ENCODE measurements at places on chromosomes 5 and 9. TPM values are rescaled to one million over a fixed set of nuclear protein-coding genes. Genes with fewer than 3 reads are reported as not detected.

GRCh38 chr9:98087420-98088354 lies 31.2 kb downstream of the NANS start:
- H3K4me3 ChIP-seq, result peak overlapping the region; percentile 46
- H3K27ac ChIP-seq, result no peak overlapping the region
- H3K4me1 ChIP-seq, result peaks cover 5% of the 10 kb centered on the region
- H3K36me3 ChIP-seq, result peaks cover 5% of the 10 kb centered on the region
- no peaks in the 10 kb centered on the region for H3K27me3 ChIP-seq
- DNase-seq, result no peak

DNA sequence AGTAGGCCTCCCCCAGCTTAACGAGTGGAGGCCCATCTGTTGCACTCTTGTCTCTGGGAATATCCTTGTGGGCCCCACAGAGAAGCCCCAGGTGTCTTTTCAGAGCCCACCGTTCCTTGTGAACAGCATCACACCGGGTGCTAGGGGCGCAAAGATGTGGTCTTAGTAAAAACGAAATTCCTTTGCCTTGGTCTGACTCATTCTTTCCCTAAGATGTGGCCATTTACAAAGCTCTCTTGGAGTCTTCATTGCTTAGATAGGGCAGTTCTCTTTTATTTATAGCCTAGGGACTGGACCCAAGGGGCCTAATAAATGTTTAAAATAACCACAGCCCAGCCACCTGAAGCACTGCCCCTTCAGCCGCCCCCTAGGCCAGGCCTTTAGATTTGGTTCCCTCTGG lies 52.8 kb upstream of the RPL26L1 start:
- peak overlapping the region; percentile 93 for H3K27ac ChIP-seq
- no peak overlapping the region for H3K4me3 ChIP-seq
- H3K27me3 ChIP-seq, result no peaks in the 10 kb centered on the region
- H3K4me1 ChIP-seq, result peaks cover 81% of the 10 kb centered on the region

Gene HRH2
- total RNA-seq, result 0.38 TPM

DNA sequence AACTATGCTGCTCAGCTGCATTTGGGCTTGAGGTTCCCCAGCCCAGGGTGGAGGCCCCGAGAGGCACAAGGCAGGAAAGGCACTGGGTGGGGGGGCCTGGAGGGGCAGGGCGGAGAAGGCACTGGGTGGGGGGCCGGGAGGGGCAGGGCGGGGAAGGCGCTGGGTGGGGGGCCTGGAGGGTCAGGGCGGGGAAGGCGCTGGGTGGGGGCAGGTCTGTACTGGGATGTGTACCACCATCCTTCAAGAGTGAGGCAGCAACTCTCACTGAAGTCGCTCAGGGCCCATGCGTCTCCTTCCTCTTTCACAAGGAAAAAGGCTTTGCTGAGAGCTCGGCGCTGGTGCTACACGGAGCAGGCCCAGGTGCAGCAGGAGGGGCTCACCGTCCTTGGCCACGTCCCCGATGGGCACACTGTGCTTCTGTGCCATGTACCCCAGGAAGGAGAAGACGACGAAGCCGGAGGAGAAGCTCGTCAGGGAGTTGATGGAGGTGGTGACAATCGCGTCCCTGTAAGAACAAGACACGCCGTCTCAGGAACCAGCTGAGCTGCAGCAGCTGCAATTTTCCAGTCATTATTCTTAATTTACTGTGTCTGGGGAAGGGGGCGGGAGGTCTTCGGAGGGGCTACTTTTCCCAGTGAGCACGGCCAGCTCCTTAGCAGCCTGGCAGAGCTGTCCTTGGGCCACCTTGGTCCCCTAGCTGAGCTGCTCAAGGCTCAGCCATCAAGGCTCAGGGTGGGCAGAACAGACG lies 30.8 kb downstream of the SLC6A3 start:
- H3K36me3 ChIP-seq, result no peaks in the 10 kb centered on the region
- H3K27ac ChIP-seq, result no peak overlapping the region
- peaks cover 15% of the 10 kb centered on the region for H3K27me3 ChIP-seq
- H3K4me3 ChIP-seq, result no peak overlapping the region
- DNase-seq, result peak; percentile 82
- no peaks in the 10 kb centered on the region for H3K4me1 ChIP-seq

Gene SLC34A3
- total RNA-seq, result not detected

GRCh38 chr5:121969660-121970295 lies 8.0 kb downstream of the SRFBP1 start:
- peak overlapping the region; percentile 27 for H3K4me3 ChIP-seq
- H3K4me1 ChIP-seq, result peaks cover 21% of the 10 kb centered on the region
- H3K36me3 ChIP-seq, result peaks cover 3% of the 10 kb centered on the region
- DNase-seq, result no peak

- H3K36me3 ChIP-seq, result peaks cover 10% of the 10 kb centered on the region
- peak overlapping the region; percentile 92 for H3K27ac ChIP-seq
- peaks cover 56% of the 10 kb centered on the region for H3K4me1 ChIP-seq
- H3K27me3 ChIP-seq, result no peaks in the 10 kb centered on the region
- no peak overlapping the region for H3K4me3 ChIP-seq
- no peak for DNase-seq
These were observed 6.1 kb downstream of the DNAJB5 start for GRCh38 chr9:34995670-34996060.

DNA sequence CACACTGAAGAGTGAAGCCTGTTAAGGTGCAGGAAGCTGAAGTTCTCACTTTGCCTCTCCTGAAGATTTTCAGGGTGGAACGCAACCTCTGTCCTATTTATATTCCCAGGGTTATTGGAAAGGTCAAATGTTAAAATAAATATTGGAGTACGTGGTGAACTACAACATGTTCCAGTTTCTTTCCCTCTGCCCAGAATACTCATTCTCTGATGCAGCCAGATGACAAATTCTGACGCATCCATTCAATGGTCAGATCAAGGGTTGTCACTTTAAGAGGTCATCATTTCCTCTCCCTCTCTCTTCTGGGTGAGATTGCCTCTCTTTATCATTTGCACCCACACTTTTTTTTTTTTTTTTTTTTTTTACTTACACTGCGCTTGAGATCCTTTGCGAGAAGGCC lies 277.1 kb downstream of the BRINP1 start:
- no peak for DNase-seq
- H3K27me3 ChIP-seq, result peaks cover 8% of the 10 kb centered on the region
- H3K27ac ChIP-seq, result no peak overlapping the region
- H3K4me3 ChIP-seq, result no peak overlapping the region

DNA sequence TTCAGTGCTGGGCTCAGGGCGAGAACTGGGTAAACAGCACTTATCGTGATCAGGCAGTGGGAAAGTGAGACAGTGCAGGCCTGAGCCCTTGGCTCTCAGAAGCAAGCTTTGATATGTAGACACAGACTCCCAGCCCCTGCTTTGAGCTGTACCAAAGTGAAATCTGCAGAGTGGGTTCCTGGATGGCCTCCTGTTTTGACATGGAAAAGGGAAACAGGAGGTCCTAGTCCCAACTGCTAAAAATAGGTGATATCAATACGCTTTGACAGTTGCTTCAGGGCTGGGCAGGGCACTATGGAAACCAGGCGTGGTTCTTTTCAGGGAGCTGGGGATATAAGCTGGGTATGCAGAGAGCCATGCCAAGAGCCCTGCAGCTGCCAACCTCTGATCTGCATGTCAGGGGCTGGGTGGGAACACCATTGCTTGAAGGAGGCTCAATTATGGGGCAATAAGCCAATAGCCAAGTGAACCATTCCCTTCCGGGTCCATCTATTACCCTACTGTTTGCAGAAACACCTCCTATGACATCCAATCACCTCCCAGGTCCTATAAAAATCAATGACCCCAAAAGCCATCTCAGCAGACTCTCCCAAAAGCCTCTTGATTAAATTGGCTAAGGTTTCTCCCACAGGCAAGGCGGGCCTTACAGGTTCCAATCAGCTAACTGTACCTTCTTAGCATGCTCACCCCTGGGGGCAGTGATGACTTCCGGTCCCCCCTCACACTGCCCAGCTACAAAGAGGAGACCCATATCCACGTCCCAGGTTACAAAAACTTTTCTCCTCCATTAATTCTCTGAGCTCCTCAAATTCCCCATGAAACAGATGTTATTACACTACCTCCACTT lies 45.8 kb downstream of the EPB41L4B start:
- no peak overlapping the region for H3K4me3 ChIP-seq
- no peaks in the 10 kb centered on the region for H3K36me3 ChIP-seq
- no peak for DNase-seq
- H3K27ac ChIP-seq, result no peak overlapping the region
- no peaks in the 10 kb centered on the region for H3K27me3 ChIP-seq
- peaks cover 3% of the 10 kb centered on the region for H3K4me1 ChIP-seq

Gene SLIT3
- 119 TPM for total RNA-seq

- H3K4me1 ChIP-seq, result peaks cover 3% of the 10 kb centered on the region
- no peak overlapping the region for H3K4me3 ChIP-seq
- H3K27ac ChIP-seq, result no peak overlapping the region
- H3K36me3 ChIP-seq, result no peaks in the 10 kb centered on the region
These were observed 108.1 kb downstream of the SNCAIP start for GRCh38 chr5:122420091-122420490.

GRCh38 chr5:170473642-170474041 lies 30.2 kb upstream of the KCNIP1 start:
- no peak overlapping the region for H3K27ac ChIP-seq
- no peaks in the 10 kb centered on the region for H3K36me3 ChIP-seq
- no peaks in the 10 kb centered on the region for H3K27me3 ChIP-seq
- no peak for DNase-seq
- H3K4me3 ChIP-seq, result no peak overlapping the region

- DNase-seq, result no peak
- H3K27me3 ChIP-seq, result no peaks in the 10 kb centered on the region
- H3K4me3 ChIP-seq, result no peak overlapping the region
- peaks cover 6% of the 10 kb centered on the region for H3K36me3 ChIP-seq
- peaks cover 14% of the 10 kb centered on the region for H3K4me1 ChIP-seq
These were observed 53.5 kb downstream of the AUH start for GRCh38 chr9:91308191-91308590.

GRCh38 chr5:133524666-133525065 lies 87.7 kb downstream of the FSTL4 start:
- peaks cover 21% of the 10 kb centered on the region for H3K27me3 ChIP-seq
- H3K27ac ChIP-seq, result no peak overlapping the region
- no peak overlapping the region for H3K4me3 ChIP-seq
- no peak for DNase-seq
- no peaks in the 10 kb centered on the region for H3K36me3 ChIP-seq
- H3K4me1 ChIP-seq, result peaks cover 16% of the 10 kb centered on the region

DNA sequence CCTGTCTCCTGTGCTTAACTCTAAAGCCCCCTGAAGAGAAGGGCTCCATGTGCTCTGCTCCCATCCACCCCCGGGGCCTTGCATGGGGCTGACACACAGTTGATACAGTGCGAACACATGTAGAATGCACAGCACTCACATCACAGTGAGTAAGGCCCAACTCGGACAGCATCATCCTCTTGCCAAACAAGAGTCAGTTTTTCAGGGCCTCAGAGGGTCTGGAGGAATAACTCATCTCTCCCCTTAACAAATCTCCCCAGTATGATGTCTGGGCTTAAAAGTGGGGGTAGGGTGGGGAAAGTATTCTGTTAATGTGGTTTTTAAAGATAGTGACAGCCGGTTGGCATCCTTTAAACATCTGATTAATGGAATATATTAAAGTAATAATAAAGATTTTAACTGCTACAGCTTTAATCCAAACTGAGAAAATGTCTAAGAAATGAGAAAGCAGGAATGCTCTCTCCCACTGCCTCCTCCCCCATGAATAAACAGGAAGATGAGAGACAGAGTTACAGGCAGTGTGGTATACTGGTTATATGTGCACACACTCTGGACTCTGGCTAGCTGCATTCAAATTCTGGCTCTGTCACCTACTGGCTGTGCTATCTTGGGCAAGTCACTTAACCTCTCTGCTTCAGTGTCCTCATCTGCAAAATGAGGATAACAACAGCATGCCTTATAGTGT lies 22.5 kb downstream of the APBA1 start:
- H3K36me3 ChIP-seq, result no peaks in the 10 kb centered on the region
- peak overlapping the region; percentile 70 for H3K27ac ChIP-seq
- no peaks in the 10 kb centered on the region for H3K27me3 ChIP-seq
- DNase-seq, result no peak
- H3K4me1 ChIP-seq, result peaks cover 23% of the 10 kb centered on the region
- no peak overlapping the region for H3K4me3 ChIP-seq

Gene PCDHB15
- 4.3 TPM for total RNA-seq

GRCh38 chr9:127569886-127570401 lies 42.1 kb upstream of the STXBP1 start:
- H3K36me3 ChIP-seq, result no peaks in the 10 kb centered on the region
- H3K27ac ChIP-seq, result peak overlapping the region; percentile 86
- peaks cover 65% of the 10 kb centered on the region for H3K4me1 ChIP-seq
- no peaks in the 10 kb centered on the region for H3K27me3 ChIP-seq
- H3K4me3 ChIP-seq, result peak overlapping the region; percentile 71

GRCh38 chr5:37836592-37837413 lies 3.0 kb downstream of the GDNF start:
- peaks cover 66% of the 10 kb centered on the region for H3K27me3 ChIP-seq
- peaks cover 3% of the 10 kb centered on the region for H3K36me3 ChIP-seq
- H3K27ac ChIP-seq, result peak overlapping the region; percentile 14
- peak overlapping the region; percentile 82 for H3K4me3 ChIP-seq
- H3K4me1 ChIP-seq, result peaks cover 48% of the 10 kb centered on the region

DNA sequence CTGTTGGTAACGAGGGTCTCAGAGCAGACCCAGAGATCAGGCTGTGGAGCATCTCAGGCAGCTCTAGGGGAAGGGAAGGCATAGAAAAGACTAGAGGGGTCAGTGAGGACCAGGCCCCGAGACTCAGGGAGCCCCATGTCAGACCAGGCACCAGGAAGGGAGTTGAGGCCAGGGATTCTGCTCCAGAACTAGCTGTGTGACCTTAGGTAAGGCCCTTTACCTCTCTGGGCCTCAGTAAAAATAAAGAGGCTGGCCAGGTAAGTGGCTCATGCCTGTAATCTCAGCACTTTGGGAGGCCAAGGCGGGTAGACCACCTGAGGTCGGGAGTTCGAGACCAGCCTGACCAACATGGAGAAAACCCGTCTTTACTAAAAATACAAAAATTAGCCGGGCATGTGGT lies 176.4 kb upstream of the IER5L start:
- no peaks in the 10 kb centered on the region for H3K36me3 ChIP-seq
- peaks cover 10% of the 10 kb centered on the region for H3K4me1 ChIP-seq
- no peak overlapping the region for H3K27ac ChIP-seq
- H3K27me3 ChIP-seq, result no peaks in the 10 kb centered on the region
- DNase-seq, result no peak
- H3K4me3 ChIP-seq, result no peak overlapping the region

Gene SGCD
- 27.7 TPM for total RNA-seq

DNA sequence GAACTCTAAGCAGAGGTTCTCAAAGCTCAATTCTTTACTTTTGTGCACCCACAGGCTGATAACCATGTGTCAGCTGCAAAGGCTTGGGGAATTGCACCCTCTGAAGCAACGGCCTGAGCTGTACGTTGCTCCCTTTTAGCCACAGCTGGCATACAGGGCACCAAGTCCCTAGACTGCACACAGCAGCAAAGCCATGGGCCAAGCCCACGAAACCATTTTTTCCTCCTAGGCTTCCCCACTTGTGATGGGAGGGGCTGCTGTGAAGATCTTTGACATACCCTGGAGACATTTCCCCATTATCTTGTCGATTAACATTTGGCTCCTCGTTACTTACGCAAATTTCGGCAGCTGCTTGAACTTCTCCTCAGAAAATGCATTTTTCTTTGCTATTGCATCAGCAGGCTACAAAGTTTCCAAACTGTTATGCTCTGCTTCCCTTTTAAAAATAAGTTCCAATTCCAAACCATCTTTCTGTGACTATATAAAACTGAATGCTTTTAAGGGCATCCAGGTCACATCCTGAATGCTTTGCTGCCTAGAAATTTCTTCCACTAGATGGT lies 23.0 kb downstream of the KIAA0825 start:
- DNase-seq, result no peak
- H3K27me3 ChIP-seq, result no peaks in the 10 kb centered on the region
- H3K27ac ChIP-seq, result no peak overlapping the region
- H3K4me1 ChIP-seq, result no peaks in the 10 kb centered on the region

Gene STC2
- 1,121 TPM for total RNA-seq
